ENCODE measurements at places on chromosomes 2 and 18.
A peak's percentile ranks its signal among the peaks of the same experiment; 100 is the strongest.

DNA sequence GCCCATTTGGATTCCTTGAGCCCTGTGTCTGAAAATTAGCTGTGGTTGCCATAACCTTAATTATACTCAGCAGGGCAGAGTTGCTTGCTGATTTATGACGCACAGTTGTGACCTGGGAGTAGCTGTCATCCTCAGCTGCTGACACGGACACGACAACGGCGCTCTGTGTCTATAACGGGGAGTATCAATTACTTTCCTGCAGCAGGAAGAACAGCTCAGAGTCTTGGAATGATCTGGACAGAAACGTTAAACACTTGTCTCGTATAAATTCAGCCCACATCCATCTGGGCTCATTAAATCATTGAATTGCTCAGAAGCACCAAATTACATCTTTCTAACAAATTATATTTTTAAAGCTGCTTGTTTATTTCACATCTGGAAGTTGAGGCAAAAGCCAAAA is 116.3 kb downstream of the SEPTIN10 start:
- DNase-seq = no peak

DNA sequence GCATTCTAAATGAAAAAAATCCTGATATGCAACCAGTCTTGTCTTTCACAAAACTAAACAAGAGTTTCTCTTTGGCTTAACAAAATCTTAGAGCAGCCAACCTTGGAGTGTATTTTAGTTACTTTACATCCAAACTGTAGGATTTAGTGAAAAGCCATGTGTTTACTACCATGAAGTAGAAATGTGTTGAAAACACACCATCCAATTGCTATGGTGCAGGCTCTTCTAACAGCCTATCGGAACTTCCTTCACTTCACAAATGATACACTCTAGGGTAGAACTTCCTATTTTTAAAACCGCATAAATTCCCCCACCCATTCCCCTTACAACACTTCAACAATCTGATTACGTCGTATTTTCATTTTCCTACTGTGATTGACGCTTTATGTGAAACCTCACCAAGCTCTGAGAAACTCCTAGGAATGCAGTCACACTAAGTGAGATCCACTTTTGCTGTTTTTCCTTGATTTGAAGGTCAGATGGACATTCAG is 74.4 kb upstream of the MAP4K4 start:
- DNase-seq = no peak

- no peak for DNase-seq
Observed at GRCh38 chr2:164943289-164943688, 12.0 kb downstream of the SLC38A11 start.

- DNase-seq = no peak
Observed at GRCh38 chr2:190927301-190927700, 46.7 kb downstream of the GLS start.

DNA sequence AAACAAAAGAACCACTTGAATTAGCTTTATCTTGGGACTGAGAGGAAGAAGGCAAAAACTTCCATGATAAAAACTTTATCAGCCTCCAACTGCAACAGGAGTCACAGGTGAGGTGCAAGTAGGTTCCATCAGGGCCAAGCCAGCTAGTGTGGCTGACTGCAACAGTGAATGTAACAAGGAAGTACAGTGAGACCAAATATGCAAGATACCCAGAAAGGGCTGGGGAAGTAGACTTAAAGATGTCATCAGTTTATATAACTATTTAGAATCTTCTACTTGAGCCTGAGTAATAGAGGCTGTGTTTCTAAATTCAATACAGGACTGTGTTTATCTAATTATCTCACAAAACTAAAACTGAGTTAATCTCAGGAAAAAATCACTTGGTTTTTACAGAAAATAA is 14.8 kb downstream of the PLEKHM3 start:
- no peak for DNase-seq

DNA sequence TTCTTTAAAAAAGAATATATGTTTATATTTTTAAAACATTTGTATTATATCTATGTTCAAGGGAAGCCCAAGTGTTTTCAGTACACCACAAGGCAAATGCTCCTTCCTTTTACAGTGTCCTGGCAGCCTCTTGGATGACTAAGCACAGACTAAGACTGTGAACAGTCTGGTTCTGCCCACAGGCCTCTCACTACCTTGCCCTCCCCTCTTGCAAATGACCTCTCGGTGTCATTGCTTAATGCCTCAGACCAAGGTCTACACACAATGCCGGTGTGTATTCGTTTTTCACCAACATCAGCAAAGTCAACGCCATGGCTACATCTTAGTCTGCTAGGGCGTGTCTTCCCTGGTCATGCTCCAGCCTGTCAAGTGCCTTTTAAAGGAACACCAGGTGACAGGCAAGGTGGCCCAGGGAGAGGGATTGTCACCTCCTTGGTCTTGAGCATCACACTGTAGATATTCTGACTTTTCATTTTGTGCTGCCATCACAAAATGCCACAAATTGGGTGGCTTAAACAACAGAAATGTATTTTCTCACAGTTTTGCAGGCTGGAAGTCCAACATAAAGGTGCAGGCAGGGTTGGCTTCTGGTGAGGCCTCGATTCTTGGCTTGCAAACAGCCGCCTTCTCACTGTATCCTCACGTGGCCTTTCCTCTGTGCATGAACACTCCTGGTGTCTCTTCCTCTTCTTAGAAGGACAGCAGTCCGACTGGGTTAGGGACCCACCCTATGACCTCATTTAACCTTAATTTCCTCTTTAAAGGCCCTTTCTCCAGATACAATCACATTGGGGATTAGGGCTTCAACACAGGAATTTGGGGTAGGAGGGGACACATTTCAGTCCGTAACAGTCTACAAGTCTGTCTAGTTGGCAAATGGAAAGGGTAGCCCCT is 266.5 kb downstream of the KLHL29 start:
- no peak for DNase-seq

- no peak for DNase-seq
Observed at GRCh38 chr2:186636800-186637496, 47.1 kb downstream of the ITGAV start.

DNA sequence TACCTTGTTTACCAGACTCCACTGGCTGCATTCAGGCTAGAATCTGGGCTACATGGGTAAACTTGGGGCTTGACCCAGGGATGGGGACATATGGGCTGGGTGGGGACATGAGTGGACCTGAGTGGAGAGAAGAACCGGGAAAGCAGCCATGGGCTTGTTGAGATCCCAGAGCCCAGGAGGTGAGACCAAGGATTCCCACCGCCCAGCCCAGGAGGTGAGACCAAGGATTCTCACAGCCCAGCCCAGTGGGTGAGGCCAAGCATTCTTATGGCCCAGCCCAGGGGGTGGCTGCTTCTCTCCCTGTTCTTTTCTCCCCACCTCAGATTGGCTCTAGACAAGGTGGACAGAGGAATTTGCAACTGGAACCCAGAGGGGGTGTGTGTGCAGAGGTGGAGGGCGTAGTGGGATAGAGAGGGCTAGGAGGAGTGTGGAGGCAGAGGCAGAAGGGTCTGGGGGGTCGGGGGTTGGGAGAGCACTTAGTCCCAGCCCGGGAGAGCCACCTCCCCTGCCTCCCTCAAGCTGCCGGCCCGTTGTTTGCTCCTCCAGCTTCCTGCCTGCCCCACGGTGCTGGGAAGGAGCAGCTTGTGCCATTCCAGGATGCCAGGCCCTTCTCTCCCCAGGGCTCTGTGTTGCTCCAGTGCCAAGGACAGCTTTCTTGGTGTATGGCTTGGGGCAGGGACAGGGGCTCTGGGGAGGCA is 25.6 kb downstream of the GLI2 start:
- DNase-seq = peak; percentile 52

- no peak for DNase-seq
Observed at GRCh38 chr2:48419884-48420511, 110.0 kb upstream of the STON1 start.

GRCh38 chr2:134133622-134134312 is 120.1 kb upstream of the MGAT5 start:
- DNase-seq = no peak

- no peak for DNase-seq
Observed at GRCh38 chr2:189662669-189663226, 1.5 kb downstream of the ASNSD1 start.

GRCh38 chr2:235917506-235917905 is 250.7 kb downstream of the GBX2 start:
- DNase-seq = no peak

DNA sequence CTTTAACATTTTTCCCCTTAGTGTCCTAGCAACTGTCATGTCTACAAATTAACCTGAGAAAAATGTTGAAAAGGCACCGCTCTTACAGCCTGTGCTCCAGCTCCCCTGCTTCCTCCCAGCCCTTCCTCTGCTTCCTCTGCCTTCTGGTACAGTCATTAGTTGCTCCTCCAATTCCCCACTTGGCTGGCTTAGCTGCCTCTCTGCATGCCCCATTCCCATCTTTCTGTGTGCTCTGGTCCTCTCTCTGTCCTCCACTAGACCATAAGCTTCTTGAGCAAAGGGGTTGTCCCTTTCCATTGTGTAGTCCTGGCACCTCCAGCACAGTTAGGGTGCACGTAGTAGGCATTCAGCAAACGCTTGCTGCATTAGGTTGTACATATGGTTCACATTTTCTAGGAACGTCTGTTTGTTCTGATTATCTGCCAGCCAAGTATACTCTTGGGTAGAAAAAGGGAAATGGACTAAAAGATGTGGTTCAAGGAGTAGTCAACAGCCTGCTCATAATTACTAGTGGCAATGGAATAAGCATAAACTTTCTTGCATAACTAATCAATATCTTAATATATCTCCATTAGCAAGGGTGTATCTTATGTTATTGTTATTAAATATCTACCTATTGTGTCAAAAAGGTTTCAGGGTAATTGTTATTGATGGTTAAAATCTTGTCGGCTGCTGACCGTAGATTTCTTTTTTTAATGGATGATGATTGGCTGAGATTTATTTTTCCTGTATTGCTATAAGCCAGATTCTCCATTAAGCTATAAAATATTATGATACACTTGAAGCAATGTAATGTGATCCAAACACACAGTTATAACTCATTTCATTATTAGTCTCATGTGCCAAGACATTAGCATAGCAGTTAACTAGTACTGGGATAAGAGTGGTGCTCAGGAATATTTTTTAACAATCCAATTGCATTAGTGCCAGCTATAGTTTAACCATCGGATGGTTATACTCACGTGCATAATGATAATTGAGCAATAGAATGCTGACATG is 340.1 kb downstream of the SLC4A3 start:
- DNase-seq = no peak

DNA sequence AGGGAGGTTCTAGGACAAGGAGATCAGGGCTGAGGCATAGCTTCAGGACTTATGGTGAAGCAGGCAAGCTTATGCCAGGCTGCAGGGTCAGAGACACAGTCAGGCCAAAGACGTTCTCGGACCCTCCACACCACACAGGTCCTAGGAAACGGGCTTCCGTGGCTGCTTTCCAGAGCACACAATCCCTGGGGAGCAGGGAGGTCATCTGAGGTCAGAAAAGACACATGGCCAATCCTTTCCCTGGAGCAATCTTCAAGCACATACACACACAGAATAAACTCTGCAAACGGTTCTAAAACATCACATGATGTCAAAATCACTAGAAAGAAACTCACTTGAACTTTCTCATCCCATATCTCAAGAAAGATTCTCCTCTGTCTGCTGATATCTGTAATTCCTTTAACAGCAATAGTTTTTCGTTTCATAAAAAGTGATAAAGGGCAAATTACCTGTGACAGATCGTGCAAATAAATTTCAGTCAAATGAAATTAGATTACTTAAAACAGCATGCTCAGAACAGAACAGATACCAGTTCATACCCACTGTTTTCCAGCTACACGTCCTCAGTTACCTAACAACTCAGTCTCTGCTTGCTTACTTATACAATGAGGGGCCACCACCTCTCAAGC is 63.9 kb downstream of the MBOAT2 start:
- no peak for DNase-seq

GRCh38 chr2:211457325-211457724 is 900.9 kb downstream of the CPS1 start:
- no peak for DNase-seq

DNA sequence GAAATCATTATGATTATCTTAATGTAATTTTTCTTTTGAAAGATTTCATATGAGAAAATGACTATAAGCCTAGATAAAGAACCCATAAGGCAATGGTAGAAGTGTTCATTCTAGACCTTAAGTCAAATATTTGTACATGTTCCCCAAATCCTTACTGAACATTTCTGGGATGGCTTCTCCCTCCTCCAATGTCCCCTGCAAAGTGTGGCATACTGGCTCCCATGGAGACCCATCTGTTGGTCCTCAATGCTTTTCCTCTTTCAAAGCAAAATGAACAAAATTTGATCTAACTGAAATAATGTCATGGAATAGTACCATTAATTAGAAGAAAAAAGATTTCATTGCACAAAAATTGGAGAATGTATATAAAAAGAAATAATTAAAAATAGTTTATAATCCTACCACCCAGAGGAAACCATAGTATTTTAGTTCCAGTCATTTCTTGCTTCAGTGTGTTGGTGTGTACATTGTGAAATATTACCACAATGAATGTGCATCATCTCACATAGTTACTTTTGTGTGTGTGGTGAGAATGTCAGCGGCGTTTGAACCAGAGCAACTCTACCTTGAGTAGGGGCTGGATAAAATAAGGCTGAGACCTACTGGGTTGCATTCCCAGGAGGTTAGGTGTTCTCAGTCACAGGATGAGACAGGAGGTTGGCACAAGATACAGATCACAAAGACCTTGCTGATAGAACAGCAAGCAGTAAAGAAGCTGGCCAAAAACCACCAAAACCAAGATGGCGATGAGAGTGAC is 181.3 kb downstream of the UXS1 start:
- DNase-seq = no peak

DNA sequence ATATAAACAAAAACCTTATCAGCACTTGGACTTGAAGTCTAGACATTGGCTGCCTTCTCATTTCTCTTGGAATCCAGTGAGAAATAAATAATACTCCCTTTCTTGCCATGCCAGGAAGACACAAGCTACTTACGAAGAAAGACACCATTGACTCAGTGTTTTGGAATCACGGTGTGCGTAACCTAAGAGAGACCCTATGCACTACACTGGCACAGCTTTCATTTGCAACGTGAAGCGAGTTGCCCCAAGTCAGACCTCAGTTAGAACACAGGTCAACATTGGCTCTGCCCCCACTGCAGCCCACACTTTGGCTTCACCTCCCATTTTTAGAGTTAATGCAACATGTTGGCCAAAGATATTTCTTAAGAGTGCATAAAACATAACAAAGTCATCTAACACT is 54.2 kb downstream of the PIEZO2 start:
- DNase-seq = no peak

GRCh38 chr2:48134704-48135103 is 228.4 kb upstream of the FBXO11 start:
- no peak for DNase-seq

GRCh38 chr2:70494293-70494886 is 59.2 kb downstream of the TGFA start:
- DNase-seq = no peak

- DNase-seq = no peak
Observed at GRCh38 chr18:35842536-35842935, 129.9 kb upstream of the RMP24 start.

DNA sequence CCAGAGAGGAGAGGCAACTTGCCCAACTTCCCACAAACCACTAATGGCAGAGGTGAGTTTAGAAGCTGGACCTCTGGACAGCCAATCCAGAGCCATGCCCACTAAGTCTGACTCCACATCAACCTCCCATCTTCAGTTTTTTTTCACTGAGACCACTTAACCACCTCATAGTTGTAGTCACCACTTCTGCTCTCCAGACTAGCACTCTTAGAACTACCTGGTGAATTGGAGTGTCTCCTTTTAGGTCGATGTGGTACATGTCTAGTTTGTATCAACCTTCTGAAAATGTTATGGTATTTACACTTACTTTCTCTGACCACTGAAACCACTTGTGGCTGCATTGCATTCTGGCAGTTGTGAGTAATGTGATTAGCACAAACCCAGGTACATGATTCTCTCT is 743.6 kb upstream of the FANCL start:
- no peak for DNase-seq

Measured in activated effector memory CD4-positive, alpha-beta T cell treated with anti-CD3 and anti-CD28 coated beads, Interleukin-2, amount 50 U/mL, for 16 hours (primary cell).